ENCODE measurements at places on chromosomes 3 and 15.

- no peak for DNase-seq
Observed at GRCh38 chr3:22684739-22685138, 518.4 kb upstream of the UBE2E2 start.

DNA sequence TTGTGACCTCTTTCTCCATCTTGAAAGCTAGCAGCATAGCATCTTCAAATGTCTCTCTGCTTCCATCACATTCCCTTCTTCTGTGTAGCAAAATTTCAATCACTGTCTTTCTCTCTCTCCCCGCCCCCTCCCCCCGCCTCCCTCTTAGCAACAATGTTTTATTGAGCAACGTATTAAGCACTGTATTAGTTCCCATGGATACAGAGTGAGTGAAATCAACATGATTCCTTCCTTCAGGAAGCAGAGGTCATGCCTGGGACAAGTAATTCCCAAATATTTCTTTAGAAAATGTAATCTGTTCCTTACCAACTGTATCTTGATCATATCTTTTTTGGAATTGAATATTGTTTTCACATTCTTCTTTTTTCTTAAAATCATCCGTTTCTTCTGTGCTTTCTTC is 373.7 kb upstream of the NECTIN3 start:
- no peak for DNase-seq

GRCh38 chr15:48963524-48964113 is at the start of gene SHC4:
Gene SHC4 (minus strand): TSS chr15:48963919. CDS start chr15:48963015, 904 bp downstream.
- no peak for DNase-seq

GRCh38 chr3:186933816-186934215 is 3.5 kb downstream of the ST6GAL1 start:
- no peak for DNase-seq

DNA sequence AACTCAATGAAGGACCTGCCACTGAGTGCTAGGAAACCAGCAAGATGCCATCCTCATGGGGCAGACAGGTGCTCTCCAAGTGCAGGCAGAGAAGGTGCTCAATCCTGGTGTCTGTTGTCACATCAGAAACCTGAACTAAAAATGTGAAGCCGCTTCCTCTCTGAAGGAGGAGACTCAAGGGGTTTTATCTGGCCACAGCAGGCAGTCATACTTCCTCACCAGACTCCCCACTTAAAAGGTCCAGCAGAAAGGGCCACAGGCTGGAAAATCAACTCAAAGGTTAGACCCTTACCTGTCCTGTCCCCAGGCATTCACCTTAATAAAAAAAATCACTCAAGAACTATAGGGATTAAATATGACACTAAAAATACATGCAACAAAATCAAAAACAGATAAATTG is 4.8 kb downstream of the CCDC12 start:
- no peak for DNase-seq

DNA sequence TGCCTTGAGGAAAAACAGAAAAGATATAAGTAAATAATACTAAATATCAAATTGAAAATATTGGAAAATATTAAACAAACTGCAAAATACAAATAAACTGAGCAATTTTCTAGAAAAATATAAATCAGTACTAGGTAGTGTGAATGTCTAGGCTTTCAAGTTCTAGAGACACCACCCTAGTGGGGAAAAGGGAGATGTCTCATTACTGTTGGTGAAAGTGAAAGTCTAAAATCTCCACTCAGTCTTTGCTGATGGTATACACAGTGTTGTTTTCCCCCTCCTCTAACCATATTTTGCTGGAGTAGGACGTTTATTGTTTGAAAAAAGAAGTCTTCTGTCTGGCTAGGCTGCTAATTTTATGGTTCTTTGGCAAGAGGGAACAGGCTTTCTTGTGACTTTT is 1368.9 kb downstream of the OTOL1 start:
- no peak for DNase-seq

GRCh38 chr3:112681822-112682325 is 40.9 kb upstream of the CCDC80 start:
- DNase-seq, result no peak

DNA sequence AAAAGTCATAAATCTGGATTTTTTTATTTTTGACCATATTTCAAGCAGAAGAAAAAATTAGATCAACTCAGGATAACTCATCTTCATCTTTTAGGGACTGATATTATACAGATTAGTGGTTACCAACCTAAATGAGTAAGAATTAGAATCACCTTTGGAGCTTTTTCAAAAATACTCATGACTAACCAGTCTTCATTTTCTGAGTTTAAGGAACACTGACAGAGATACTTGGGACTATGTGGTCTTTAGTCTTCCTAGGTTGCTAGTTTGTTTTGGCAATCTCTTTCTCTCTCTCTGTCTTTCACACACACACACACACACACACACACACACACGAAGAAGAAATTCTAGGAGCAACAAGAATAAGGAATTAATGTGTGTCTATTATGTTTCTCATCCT is 50.1 kb downstream of the TMOD3 start:
- no peak for DNase-seq

DNA sequence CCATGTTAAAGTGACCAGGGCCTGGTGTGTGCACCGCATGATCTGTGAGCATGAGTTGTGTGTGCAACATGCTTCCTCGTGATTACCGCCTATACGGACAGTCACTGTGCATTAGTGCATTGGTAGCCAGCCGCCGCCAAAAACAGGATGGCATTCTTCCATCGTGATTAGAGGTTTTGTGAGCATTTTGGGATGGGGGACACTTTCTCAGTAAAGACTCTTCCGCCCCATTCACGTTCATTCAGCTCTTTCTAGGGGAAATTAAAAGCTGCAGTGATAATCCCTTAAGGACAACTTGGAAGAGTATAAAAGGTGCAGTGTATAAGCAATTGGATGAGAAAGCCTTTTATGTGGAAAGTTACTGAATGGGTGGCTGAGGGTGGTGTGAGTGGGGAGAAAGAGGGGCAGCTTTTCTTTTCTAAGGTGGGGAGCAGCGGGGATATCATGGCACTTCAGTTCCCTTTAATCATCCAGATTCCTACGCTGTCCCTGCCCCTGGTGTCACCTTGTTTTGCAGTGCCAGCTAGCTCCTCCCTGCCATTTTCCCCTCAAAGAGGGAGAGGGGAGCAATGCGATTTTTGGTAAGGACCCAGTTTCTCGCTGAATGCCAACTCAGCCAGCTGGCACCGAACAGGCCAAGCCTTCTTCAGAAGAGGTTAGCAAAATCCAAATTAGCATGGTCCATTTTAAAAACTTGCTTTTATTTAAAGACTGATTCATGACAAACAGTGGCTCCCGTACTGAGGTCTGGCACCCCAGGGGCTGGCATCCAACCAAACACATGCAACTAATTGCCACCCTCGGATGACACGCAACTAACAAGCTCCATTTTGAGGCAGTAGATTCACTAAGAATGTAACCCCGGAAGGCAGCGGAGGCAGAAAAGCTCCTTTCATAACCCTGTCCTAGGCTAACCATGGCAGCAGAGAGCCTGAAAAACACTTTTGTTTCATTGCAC is 447.8 kb downstream of the FHIT start:
- DNase-seq, result no peak

DNA sequence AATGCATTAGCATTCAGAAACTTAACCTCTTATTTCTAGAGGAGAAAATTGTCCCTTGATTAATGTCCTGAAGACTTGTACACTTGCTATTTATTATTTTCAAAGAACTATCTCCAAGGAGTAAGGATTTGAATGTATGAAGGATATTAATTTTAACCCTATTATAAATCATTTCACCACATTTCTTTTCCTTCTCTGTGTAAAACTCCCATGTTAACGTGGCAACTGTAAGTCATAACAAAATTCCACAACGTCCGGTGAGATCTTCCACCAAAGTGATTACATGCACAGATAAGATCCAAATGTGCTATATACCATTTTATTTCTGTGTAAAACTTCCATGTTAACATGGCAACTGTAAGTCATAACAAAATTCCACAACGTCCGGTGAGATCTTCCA is 229.1 kb upstream of the ARHGEF26 start:
- no peak for DNase-seq

GRCh38 chr15:63291507-63291906 is 14.1 kb downstream of the APH1B start:
- DNase-seq, result no peak

DNA sequence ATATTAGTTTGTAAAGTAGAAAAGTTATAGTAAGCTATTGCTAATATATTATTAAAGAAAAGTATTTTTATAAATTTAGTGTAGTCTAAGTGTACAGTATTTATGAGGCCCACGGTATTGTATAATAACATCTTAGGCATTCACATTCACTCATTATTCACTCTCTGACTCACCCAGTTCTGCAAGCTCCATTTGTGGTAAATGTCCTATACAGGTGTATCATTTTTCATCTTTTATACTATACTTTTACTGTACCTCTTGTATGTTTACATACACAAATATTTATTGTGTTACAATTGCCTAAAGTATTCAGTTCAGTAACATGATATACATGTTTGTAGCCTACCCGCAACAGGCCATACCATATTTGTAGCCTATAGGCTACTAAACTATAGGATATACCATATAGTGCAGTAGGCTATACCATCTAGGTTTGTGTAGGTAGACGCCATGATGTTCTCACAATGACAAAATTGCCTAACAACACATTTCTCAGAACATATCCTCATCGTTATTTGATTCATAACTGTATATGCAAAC is 246.8 kb upstream of the ALCAM start:
- no peak for DNase-seq

DNA sequence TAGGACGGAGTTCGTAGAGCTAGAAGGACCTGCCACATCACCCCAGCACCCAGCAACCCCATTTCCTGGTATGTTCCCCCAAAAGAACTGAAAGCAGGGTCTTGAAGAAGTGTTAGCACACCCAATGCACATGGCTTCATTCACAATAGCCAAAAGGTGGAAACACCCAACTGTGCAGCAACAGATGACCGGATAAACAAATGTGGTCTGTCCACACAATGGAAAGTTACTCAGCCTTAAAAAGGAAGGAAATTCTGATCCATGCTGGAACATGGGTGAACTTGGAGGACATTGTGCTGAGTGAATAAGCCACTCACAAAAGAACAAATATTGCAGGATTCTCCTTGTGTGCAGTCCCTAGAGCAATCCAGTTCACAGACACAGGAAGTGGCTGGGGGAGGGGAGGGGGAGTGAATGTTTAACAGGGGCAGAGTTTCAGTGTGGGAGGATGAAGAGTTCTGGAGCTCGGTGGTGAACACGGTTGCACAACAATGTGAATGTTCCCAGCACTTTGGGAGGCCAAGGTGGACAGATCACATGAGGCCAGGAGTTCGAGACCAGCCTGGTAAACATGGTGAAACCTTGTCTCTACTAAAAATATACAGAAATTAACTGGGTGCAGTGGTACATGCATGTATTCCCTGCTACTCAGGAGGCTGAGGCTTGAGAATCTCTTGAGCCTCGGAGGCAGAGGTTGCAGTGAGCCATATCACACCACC is 157.5 kb downstream of the NUP210 start:
- no peak for DNase-seq

Measured in stimulated activated naive CD8-positive, alpha-beta T cell treated with anti-CD3 and anti-CD28 coated beads, Interleukin-15, amount 100 ng/mL, for 72 hours (primary cell).